Urinary bladder (tissue), 4 donors: ENCODE measurements at places on chromosomes 7 and 10.
A peak's percentile ranks its signal among the peaks of the same experiment; 100 is the strongest.

DNA sequence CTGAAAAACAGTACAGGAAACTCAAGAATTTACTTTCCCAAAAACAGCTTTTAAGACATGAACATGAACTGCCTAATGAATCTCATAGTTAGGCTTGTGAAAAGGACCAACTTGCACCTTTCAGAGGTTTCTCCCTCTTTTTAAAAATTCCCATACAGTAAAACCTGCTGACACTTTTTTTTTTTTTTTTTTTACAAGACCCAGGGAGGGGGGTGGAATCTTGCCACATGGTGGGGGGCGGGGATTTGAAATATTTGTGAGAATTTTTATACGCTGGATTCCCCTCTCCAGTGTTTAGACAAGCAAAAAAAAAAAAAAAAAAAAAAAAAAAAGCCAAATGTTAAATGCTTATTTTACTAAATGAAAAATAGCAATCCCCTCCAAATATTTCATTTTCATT is 57.4 kb downstream of the HIBADH start:
- no peak for DNase-seq

DNA sequence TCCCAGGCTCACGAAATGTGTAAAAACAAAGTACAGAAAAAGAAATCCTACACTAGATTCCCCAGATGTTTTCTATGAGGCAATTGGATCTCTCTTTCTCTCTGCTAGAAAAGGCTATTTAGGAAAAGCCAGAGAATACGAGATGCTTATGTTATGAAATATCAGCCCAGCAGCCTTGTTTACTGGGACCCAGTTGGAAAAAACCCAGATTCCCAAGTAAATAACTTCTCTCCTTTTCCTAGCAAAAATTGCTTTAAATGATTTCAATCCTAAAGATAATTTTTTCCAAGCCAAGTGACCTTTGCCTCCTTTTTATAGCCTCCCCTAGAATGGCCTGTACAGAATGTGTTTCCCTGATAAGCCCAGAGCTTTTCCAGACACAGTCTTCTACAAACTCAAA is 199.3 kb downstream of the PLXNA4 start:
- DNase-seq = peak; percentile 25

DNA sequence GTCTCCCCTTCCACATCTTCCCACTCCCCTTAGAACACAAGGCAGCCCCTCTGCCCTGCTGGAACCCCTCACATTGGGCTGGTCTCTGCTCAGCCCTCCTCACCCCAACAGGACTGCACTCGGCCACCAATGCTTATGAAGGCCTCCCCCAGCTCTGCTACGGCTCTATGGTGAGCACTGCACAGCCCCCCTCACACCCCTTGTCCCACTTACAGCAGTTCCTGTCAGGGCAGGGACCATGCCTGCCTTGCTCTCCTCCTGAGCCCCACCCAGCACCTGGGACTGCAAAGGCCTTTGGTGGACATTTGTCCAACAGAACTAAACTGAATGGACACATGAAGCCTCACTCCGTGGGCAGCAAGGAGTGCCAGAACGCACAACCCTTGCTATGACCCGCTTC is 171.9 kb downstream of the GRID1 start:
- no peak for DNase-seq

- no peak for DNase-seq
These were observed 20.4 kb downstream of the SH2B2 start for GRCh38 chr7:102306916-102307677.

GRCh38 chr7:36037121-36037662 is 115.9 kb upstream of the EEPD1 start:
- peak; percentile 96 for DNase-seq

- no peak for DNase-seq
These were observed 230.8 kb upstream of the NPVF start for GRCh38 chr7:25459057-25459456.

DNA sequence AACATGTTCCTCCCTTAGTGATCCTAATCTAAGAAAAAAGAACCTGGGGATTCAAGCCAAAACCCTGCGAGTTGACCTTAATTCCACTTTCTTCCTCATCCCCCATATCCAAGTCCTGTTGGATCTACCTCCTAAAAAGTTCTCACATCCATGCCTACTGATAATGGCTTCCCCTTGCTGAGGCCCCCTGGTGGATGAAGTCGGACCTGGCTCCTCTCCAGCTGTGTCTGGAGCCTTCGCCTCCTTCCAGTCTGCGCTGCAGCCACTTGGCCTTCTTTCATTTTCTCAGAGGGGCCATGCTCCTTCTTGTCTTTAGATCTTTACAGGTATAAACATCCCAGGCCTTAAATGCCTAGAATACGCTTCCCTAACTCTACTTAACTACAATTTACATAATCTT is 8.1 kb downstream of the PDE1C start:
- DNase-seq = peak; percentile 53

GRCh38 chr10:103665162-103665889 is 171.8 kb downstream of the NEURL1 start:
- DNase-seq = no peak

DNA sequence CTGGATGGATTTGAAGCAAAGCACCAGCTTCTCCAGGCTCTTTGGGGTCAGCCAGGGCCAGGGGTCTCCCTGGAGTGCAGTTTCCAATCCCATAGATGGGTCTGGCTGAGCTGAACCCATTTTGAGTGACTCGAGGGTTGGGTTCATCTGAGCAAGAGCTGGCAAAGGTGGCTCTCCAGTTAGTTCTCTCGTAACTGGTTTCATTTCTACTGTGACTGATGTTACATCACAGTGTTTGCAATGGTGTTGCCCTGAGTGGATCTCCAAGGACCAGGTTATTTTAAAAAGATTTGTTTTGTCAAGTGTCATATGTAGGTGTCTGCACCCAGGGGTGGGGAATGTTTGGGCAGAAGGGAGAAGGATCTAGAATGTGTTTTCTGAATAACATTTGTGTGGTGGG is 14.2 kb downstream of the LEP start:
- DNase-seq = no peak

DNA sequence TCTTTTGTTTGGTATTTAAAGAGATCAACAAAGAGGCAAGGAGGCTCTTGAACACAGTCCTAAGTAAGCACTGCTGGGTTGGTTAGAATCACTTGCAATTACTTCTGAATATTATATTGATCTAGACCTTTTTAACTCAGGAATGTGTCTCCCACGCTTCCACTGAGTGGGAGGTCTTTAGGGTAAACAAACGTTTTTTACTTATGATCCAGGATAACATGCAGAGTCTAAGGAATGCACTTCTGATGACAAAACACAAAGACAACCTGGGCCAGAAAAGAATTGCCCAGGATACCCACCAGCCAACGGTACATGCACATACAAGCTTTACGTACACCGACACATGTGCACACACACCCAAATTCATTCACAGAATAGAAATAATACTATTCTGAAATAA is 626.9 kb downstream of the PARD3 start:
- DNase-seq = no peak

- DNase-seq = peak; percentile 8
These were observed 42.8 kb downstream of the ARHGAP21 start for GRCh38 chr10:24680647-24681524.

- DNase-seq = no peak
These were observed 8.2 kb upstream of the PILRB start for GRCh38 chr7:100349757-100350156.

- DNase-seq = no peak
These were observed 153.8 kb downstream of the SH3PXD2A start for GRCh38 chr10:103701380-103702222.

DNA sequence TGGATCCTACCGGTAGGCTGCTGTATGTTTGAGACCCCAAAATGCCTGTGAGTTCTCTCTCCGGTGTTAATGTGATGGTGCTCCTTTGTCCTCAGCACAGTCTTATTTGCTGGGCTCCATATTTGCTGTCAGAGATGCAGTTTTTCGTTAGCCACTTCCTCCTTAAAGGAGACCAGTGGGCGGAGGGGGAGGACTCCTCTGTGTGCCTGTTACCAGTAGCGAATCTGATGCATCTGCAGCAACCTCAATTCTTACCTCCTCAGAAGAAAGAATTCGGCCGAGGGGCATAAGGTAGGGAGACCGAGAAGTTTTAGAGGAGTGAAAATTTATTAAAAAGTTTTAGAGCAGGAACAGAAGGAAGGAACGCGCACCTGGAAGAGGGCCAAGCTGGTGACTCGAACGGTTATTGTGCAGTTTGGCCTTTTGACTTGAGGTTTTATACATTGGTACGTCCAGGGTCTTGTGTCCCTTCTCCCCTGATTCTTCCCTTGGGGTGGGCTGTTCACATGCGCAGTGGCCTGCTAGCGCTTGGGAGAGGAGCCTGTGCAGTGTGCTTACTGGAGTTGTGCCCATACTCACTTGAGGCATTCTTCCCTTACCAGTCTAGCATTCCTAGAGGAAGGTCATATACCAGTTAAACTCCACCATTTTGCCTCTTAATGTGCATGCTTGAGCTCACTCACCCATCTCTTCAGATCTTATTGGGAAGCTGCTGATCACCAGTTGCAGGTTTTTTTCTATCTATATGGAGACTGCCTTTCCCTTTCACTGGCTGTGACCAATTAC is 49.5 kb downstream of the GNAI1 start:
- DNase-seq = no peak

- DNase-seq = no peak
These were observed 61.0 kb upstream of the DUSP5 start for GRCh38 chr10:110436554-110437350.

DNA sequence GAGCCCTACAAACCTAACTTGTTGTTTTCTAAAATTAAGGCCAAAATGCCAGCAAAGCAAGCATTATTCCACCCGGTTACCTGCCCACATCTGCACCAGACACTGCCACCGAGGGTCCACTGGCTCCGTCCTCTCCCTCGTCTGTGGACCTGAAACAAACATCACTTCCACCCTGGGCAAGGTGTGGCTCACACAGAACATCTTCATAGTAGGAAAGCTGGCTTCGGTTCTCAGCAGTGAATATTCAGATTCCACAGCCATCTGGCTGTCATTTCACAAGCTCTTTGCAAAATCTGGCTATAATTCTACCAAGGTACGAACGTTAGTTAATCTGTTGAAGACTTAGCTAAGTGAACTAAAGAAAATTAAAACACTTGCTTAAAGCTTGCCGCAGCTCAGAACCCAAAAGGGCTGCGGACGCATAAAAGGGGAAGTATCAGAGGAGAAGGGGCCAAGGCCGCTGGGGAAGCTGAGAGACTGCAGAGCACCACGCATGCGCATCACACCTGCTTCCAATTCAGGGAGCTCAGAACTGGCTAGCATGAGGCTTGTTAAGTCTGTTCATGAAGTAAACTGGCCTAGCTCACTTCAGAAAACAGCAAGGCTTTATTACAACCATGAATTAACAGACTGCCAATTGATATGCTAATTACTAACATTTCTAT is 46.1 kb downstream of the PTPRN2 start:
- DNase-seq = no peak

DNA sequence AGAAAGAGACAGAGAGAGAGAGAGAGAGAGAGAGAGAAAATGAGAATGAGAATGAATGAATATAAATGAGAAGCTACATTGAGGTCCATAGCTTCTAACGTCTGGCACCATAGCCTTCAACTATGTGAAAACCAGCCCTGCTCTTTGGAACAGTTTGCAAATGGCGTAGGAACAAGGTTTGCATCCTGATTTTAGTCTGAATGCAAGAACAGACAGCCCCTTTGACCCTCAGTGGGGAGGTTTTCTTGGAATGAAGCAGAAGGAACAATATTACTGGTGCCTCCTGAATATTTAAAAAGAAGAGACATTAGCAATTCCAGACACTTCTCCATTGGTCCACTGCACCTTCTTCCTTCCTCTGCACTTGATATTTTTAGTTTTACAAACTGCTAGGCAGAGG is 23.0 kb downstream of the LHPP start:
- DNase-seq = no peak

GRCh38 chr7:50422858-50423257 is 27.3 kb downstream of the FIGNL1 start:
- DNase-seq = no peak

DNA sequence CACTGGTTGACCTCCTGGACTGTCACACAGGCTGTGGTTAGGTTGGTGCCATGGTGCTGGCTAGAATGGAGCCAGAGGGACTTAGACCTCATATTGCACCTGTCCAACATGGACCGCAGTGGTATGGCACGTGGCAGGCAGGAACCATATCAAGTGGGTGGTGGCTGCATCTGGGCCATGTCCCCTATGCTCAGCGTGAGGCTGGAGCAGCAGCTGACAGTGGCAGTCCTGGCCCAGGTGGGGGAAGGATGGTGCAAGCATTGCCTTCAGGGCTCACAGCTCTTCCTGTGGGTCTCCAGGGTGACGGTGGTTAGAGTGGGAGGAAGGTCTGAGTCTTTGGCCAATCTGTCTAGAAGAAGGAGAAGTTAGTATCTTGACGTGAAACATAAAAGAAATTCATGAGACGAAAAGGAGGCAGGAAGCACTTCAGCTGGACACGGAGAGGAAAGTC is 54.5 kb upstream of the PFKFB3 start:
- no peak for DNase-seq

GRCh38 chr10:88154596-88155250 is 291.3 kb downstream of the PTEN start:
- DNase-seq = no peak

DNA sequence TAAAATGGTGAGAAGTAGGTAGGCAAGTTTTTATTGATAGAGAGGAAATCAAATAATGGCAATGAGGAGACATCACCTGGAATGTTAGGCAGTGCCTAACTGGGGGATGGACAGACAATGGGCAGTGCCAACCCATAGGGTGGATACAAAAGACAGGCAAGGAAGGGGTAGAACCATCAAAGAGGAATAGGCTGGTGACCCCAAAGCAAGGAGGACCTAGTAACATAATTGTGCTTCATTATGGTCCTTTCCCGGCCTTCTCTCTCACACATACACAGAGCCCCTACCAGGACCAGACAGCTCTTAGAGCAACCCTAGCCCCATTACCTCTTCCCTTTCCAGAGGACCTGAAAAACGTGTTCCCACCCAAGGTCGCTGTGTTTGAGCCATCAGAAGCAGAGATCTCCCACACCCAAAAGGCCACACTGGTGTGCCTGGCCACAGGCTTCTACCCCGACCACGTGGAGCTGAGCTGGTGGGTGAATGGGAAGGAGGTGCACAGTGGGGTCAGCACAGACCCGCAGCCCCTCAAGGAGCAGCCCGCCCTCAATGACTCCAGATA is 30.0 kb downstream of the PRSS2 start:
- DNase-seq = no peak

GRCh38 chr10:104339469-104340110 is 1.3 kb upstream of the ITPRIP start:
- no peak for DNase-seq
